Stimulated activated CD4-positive, alpha-beta T cell treated with anti-CD3 and anti-CD28 coated beads, Interleukin-1b, Interleukin-23, amount 100 ng/mL, for 1 hour (primary cell): ENCODE measurements at places on chromosomes 5 and 9.
A peak's percentile ranks its signal among the peaks of the same experiment; 100 is the strongest.

GRCh38 chr5:124235576-124235975, 510.9 kb downstream of the ZNF608 start:
- DNase-seq = no peak

DNA sequence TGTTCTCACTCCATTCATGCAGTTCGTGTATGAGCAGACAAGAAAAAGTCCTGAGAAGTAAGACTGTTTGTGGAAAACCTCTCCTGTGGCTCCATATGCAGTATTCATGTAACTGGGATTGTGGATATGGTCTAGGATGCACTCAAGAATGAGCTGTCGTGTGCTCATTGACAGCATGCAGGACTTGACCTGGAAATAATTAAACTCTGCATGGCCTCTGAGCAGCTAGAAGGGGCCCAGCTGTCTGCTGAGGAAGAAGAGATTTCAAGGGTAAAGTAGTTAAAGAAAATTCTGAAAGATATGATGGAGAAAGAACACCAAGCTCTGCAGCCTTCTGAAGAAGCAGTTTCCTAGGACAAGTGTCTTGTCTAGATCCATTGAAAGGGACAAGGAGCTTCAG, 89.4 kb downstream of the KCTD16 start:
- DNase-seq = no peak

GRCh38 chr5:137621861-137622823, 113.7 kb downstream of the KLHL3 start:
- DNase-seq = no peak

DNA sequence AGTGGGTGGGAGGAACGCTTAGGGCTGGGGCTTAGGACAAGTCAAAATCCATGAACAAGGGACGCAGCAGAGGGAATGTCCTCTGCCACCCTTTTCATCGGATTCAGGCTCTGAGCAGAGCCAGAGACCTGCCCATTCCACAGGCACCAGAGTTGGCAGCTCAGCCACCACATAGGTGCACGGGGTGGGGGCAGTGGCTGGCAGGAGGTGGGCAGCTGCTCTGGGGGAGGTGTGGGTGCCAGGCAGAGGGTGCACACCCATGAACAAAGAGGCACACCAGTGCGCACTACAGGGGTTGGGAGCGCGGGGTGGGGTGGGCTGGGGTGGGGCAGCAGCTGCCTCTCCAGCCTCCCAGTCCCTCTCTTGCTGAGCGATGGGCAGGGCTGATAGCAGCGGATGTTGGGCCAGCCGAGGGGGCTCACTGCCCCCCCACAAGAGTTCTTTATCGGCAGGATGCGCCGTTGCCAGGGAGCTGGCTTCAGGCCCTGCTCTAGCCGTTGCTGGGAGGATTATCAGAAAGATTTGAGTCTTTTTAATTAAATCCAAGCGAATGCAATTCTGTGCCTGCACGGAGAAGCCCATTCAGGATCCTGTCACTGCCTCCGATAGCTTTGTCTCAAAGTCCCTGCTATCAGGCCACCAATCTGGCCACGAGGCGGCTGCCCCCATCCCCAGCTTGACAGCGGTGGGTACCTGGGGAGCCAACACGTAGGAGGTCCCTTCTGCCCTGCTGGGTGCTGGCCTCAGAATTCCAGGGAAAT, 64.3 kb upstream of the LMX1B start:
- DNase-seq = no peak

DNA sequence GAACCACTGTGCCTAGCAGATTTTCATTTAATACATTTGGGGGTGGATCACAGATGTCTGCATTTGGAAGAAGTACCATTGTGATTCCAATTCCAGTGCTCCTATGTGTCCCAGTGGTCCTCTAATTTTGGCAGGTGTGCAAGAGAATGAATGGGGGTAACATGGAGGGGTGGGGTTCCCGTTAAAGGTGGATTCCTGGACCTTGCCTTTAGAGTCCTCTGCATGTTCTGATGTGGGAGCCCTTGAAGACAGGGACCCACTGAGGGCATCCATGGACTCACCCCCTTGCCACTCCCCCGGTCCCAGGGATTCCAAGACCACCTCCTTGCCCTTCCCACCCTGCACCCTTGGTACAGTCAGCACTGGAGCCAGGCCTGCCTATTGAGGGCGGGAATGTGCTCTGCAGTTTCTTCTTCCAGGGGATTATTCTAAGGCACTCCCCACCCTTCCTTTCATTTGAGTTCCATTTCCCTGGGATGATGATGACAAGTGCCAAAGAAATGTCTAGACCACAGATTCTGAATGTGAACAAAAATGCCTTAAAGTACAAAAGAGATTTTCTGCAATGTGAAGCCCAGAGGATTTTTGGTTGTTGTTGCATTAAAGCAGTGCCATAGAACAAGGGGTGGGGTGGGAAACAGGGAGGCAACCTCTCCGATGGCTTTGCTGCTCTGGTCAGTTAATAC, 119.4 kb upstream of the PTCH1 start:
- DNase-seq = no peak

GRCh38 chr9:121301881-121302286, 33.9 kb downstream of the GSN start:
- DNase-seq = no peak

GRCh38 chr5:66689522-66690220, 93.5 kb downstream of the MAST4 start:
- no peak for DNase-seq

- peak; percentile 3 for DNase-seq
Observed at GRCh38 chr9:32378496-32378895, 5.9 kb upstream of the ACO1 start.

DNA sequence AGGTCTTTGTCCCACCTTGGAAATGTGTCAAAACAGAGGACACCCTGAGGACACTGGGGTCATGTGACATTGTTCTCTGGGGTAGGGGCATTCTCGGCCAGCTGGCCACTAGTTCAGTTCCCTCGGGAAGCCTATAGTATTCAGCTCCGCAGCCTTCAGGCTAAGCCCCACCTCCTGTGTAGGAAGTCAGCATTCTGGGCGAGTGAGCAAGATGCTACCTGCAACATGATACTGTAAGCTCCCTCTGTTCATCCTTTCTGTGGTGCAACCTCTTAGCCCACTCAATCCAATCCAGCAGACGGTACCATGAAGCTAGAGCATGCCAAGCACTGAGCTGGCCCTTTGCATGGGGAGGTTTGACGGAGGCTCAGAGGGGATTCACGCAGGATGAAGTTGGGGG, 5.3 kb downstream of the NTNG2 start:
- DNase-seq = no peak
